ENCODE measurements at places on chromosomes 13 and 19. TPM values are rescaled to one million over a fixed set of nuclear protein-coding genes. Genes with fewer than 3 reads are reported as not detected.
A peak's percentile ranks its signal among the peaks of the same experiment; 100 is the strongest.

DNA sequence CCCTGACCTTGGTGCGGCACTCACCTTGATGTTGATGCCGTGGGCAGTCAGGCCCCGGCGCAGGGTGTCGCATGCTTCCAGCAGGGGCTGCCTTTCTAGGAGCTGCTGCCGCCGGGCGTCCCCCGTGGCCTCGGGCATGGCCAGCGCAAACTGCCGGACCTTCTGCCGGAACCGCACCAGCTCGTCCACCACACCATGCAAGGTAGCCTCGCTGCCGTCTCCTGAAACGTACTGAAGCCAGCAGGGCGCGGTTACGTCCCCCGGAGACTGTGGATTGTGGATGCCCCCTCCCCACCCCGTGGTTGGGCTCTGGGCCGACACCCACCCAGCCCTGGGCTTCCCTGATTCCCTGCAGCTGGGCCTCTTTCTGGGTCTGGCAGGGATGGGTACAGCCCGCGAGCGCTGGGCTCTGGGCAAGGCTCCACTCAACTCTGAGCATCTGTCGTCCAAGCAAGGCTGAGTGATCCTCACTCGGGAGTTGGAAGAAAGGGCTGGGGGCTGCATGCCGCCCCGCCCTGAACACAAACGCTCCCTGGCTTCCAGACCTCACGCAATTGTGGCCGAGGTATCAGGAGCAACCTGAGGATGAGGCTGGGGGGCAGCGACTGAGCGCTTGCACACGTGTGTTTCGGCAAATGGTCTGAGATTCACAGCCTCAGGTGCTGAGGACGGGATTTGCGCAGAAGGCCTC is 27.1 kb downstream of the NAXD start:
- peaks cover 66% of the 10 kb centered on the region for H3K36me3 ChIP-seq
- no peaks in the 10 kb centered on the region for H3K27me3 ChIP-seq
- H3K27ac ChIP-seq, result no peak overlapping the region
- H3K4me1 ChIP-seq, result peaks cover 8% of the 10 kb centered on the region
- DNase-seq, result no peak

DNA sequence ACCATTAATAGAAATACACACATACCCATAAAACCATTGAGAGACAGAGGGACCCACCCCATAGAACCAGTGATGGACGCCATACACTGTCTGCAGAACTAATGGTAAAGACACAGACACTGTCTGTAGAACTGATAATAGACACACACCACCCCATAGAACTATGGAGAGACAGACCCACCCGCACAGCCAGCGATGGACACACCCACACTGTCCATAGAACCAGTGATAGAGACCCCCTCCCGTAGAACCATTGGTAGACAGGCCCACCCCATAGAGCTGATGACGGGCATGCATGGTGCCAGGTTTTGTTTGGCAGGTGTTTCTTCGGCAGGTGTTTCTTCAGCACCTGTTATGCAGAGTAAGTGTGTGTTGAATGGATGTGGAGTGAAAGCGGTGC is 88.3 kb upstream of the TEX29 start:
- no peak overlapping the region for H3K27ac ChIP-seq
- peaks cover 16% of the 10 kb centered on the region for H3K36me3 ChIP-seq
- H3K4me3 ChIP-seq, result no peak overlapping the region
- no peaks in the 10 kb centered on the region for H3K27me3 ChIP-seq
- DNase-seq, result no peak

GRCh38 chr13:110227864-110228643 is 78.9 kb downstream of the COL4A1 start:
- peaks cover 16% of the 10 kb centered on the region for H3K36me3 ChIP-seq
- no peaks in the 10 kb centered on the region for H3K27me3 ChIP-seq
- H3K27ac ChIP-seq, result no peak overlapping the region
- H3K4me1 ChIP-seq, result peaks cover 27% of the 10 kb centered on the region
- no peak overlapping the region for H3K4me3 ChIP-seq

DNA sequence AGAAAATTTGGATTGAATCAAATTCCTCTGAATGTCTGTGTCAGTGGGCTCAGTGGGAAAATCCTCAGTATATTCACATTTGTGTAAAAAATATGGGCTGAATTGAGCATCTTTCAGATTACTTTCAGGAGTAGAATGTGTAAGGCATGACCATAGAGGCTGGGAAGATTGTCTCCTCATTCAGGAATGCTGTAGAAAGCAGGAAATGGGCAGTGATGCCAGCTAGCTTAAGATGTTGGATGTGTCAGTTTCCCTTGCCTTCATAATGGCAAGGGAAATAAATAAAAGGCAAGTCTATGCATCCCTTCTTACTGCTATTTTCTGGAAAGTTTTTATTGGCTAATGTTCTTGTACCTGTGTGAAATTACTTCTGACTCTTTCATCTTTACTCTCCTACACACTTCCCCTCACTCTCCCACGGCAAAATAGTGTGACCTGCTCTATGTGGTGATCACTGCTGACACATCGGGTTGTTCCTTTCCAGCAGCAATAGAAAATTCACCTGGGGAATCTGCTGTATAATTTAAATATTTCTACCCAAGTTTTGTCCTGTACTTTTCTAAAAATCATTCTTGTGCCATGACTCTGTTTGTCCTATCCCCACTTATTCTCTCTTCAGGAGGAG is 103.2 kb downstream of the LMO7 start:
- DNase-seq, result peak; percentile 35
- peak overlapping the region; percentile 25 for H3K27ac ChIP-seq
- no peak overlapping the region for H3K4me3 ChIP-seq
- no peaks in the 10 kb centered on the region for H3K36me3 ChIP-seq

GRCh38 chr13:45016792-45017425 is 27.6 kb downstream of the GPALPP1 start:
- H3K4me1 ChIP-seq, result peaks cover 7% of the 10 kb centered on the region
- no peaks in the 10 kb centered on the region for H3K27me3 ChIP-seq
- no peak for DNase-seq

DNA sequence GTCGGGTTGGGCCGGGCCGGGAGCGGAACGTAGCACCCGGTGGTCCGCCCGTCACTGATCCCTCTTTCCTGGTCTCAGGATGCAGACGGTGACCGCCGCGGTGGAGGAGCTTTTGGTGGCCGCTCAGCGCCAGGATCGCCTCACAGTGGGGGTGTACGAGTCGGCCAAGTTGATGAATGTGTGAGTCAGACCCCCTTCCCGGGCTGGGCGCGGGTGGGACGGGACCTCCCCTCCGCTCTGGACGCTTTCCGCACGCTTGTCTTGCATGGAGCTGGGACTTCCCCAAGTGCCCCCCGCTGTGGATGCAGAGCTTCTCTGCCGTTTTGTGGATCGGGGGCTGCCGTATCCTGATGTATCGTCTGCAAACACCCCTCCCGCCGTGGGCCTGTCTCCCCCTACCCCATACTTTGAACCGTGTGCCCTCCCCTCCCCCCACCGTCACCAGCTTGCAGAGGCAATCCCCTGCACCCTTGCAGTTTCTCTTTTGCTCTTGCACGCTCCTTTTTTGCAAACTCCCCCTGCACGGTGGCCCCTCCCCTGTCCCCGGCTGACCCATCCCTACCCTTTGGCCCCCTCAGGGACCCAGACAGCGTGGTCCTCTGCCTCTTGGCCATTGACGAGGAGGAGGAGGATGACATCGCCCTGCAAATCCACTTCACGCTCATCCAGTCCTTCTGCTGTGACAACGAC is 669 bp downstream of the GADD45B start:
- H3K36me3 ChIP-seq, result peaks cover 4% of the 10 kb centered on the region
- peak overlapping the region; percentile 76 for H3K27ac ChIP-seq
- DNase-seq, result peak; percentile 74
- peaks cover 4% of the 10 kb centered on the region for H3K4me1 ChIP-seq

GRCh38 chr19:32809754-32810153 is 59.8 kb downstream of the SLC7A9 start:
- no peaks in the 10 kb centered on the region for H3K36me3 ChIP-seq
- H3K4me1 ChIP-seq, result no peaks in the 10 kb centered on the region
- H3K4me3 ChIP-seq, result no peak overlapping the region
- no peak overlapping the region for H3K27ac ChIP-seq
- H3K27me3 ChIP-seq, result peaks cover 5% of the 10 kb centered on the region

- H3K4me1 ChIP-seq, result no peaks in the 10 kb centered on the region
- peak overlapping the region; percentile 68 for H3K4me3 ChIP-seq
- peak; percentile 64 for DNase-seq
- no peak overlapping the region for H3K27ac ChIP-seq
- H3K27me3 ChIP-seq, result no peaks in the 10 kb centered on the region
These were observed 1.1 kb downstream of the GJA3 start for GRCh38 chr13:20159646-20160305.

DNA sequence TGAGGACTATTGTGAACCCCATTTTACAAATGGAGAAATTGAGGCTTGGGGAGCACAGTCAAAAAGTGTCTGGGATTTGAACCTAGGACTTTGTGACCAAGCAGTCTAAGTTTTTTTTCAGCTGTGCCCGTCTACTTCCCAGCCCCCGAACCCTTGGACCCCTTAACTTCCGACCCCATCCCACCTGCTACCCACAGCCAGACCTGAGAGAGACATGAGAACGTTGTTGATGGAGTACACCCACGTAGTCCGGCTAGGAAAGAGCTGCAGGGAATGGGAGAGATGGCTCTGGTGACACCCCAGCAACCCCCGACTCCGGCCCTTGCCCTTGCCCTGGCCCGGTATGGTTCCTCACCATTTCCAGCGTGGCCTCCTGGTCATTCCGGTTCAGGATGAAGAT is 18.0 kb downstream of the MAP4K1 start:
- H3K27ac ChIP-seq, result no peak overlapping the region
- no peaks in the 10 kb centered on the region for H3K36me3 ChIP-seq
- peaks cover 2% of the 10 kb centered on the region for H3K27me3 ChIP-seq
- no peak overlapping the region for H3K4me3 ChIP-seq
- no peaks in the 10 kb centered on the region for H3K4me1 ChIP-seq
- DNase-seq, result no peak

DNA sequence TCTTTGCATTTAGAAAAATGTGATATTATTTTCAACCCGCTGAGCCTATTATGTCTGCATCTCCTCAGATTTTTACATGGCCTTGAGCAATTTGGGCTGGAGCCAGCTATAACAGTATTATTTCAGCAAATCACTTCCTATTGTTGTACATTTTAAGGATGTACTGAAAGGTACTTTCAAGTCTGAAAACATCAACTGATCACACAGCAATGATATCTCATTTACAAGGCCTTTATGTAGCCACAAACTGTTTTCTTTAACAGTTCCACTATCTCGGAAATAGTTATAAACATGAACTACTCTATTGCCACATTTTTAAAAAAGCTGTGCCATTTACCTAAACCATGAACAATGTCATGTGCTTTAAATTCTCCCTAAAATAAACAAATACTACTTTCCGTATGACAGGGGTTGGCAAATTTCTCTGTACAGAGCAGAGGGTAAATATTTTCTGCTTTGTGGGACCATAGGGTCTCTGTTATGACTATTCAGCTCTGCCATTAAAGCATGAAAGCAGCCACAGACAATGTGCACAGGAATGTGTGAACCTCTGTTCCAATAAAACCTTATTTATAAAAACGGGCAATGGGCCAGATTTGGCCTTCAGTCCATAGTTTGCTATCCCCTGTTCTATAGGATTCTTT is 560.4 kb downstream of the GPC6 start:
- no peaks in the 10 kb centered on the region for H3K36me3 ChIP-seq
- H3K27ac ChIP-seq, result no peak overlapping the region
- H3K4me3 ChIP-seq, result no peak overlapping the region
- H3K27me3 ChIP-seq, result no peaks in the 10 kb centered on the region
- H3K4me1 ChIP-seq, result no peaks in the 10 kb centered on the region

DNA sequence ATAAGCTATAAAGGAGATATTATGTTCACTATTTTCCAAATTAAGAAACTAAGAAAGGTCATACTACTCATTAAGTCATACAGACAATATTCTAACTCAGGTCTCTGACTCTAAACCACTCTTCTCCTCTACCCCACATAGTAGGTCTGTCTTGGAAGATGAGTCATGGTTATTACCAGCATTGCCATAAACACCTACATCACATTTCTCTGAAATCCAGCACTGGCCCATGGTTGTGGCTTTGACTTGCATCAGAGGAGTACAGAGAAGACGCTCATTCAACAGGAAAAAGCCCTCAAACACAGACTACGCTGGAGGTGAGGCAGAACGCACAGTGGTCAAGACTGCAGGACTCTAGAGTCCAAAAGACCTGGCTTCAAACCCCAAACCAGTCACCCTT is 476.8 kb downstream of the COG6 start:
- H3K4me3 ChIP-seq, result no peak overlapping the region
- no peaks in the 10 kb centered on the region for H3K4me1 ChIP-seq
- no peaks in the 10 kb centered on the region for H3K27me3 ChIP-seq
- no peak for DNase-seq

GRCh38 chr19:51668216-51668615 is 21.6 kb upstream of the SIGLEC14 start:
- H3K27ac ChIP-seq, result no peak overlapping the region
- H3K4me3 ChIP-seq, result no peak overlapping the region
- no peak for DNase-seq
- H3K4me1 ChIP-seq, result no peaks in the 10 kb centered on the region
- no peaks in the 10 kb centered on the region for H3K27me3 ChIP-seq
- no peaks in the 10 kb centered on the region for H3K36me3 ChIP-seq

SBK2 gene
- polyA plus RNA-seq, result 0.48 TPM

SLITRK1 gene
- polyA plus RNA-seq, result 0.04 TPM

SMIM44 gene
- polyA plus RNA-seq, result not detected

CRB3 gene
- polyA plus RNA-seq, result not detected

Data from IMR-90 (cell line).